Endothelial cell (in vitro differentiated cells): ENCODE measurements at places on chromosomes 4 and X.

- no peak for DNase-seq
Measured at GRCh38 chr4:141801558-141801957, 165.2 kb downstream of the IL15 start.

DNA sequence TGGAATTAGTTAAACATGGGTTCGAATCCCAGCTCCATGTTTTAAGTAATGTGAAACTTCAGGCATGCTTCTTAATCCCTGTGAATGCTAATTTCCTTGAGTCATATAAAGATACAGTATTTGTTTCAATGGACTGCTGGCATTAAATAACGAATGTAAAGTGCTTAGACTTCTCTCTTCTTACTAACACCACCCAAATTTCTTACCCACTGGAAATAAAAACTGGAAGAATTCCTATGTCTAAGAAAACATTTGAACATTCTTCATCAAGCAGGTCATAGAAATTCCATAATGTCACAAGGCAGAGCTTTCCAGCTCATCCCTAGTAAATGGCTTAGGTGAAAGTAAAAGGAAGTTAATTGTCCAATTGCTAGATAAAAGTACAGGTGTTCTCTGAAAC lies 172.5 kb downstream of the ANK2 start:
- no peak for DNase-seq

- no peak for DNase-seq
Measured at GRCh38 chr4:156915221-156915620, 56.4 kb downstream of the PDGFC start.

DNA sequence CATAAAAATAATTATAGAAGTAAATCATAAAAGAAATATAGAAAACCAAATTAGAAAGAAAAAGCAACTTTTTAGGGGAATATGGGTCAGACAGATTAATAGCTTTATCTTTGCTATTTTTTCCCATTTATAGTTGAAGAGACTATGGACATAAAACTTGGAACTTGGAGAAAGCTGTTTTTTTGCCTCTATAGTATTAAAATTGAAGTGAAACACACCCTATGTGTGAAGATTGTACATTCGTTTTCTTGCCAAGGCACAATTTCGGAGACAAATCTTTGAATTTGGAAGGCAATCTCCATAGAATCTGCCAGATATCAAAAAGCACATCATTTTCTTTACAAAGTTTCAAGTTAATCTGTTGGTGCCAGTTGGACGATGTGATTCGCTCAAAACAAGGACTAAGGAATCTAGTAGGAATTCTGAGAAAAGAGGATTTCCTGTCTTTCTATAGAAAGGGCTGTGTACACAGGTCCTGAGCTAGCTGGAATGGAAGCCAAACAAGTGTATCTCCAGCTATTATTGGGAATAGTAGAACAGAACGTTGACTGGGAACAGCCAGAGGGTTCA lies 156.3 kb downstream of the SLC7A11 start:
- DNase-seq = no peak

- DNase-seq = no peak
Measured at GRCh38 chr4:60737858-60738257, 462.3 kb upstream of the ADGRL3 start.

DNA sequence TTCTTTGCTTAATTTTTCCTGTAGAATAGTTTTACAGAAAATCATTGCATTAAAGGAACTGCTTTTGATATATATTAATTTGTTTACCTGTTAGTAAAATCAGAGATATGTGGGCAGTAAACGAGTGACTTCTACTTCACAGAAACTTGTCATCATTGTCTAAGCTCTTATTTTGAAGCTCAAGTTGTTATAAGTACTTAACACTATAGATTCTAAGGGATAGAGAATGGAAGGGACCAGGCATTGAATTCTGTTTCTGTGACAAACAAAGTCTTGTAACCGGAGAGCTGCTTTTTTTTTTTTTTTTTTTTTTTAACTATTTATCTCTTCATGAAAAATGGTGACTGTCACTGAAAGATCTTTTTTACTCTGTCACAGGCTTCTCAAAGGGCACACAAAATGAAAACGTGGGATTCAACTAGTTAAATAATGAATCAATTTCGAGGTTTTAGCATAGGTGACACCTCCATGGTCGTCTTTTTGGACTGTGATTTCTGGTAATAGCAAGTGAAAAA lies 14.4 kb downstream of the STK26 start:
- DNase-seq = no peak

DNA sequence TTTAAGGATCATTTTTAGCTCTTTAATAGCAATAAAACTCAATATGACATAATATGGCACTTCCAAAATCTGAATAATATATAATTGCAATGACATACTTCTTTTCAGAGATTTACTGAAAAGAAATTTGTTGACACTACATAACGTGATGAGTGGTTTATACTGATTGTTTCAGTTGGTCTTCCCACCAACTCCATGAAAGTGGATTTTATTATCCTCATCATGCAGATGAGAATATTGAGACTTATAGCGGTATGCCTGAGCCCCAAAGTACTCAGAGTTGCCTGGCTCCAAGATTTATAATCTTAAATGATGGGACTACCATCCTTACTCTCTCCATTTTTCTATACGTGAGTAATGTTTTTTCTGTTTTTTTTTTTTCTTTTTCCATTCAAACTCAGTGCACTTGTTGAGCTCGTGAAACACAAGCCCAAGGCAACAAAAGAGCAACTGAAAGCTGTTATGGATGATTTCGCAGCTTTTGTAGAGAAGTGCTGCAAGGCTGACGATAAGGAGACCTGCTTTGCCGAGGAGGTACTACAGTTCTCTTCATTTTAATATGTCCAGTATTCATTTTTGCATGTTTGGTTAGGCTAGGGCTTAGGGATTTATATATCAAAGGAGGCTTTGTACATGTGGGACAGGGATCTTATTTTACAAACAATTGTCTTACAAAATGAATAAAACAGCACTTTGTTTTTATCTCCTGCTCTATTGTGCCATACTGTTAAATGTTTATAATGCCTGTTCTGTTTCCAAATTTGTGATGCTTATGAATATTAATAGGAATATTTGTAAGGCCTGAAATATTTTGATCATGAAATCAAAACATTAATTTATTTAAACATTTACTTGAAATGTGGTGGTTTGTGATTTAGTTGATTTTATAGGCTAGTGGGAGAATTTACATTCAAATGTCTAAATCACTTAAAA lies 15.3 kb downstream of the ALB start:
- DNase-seq = no peak

DNA sequence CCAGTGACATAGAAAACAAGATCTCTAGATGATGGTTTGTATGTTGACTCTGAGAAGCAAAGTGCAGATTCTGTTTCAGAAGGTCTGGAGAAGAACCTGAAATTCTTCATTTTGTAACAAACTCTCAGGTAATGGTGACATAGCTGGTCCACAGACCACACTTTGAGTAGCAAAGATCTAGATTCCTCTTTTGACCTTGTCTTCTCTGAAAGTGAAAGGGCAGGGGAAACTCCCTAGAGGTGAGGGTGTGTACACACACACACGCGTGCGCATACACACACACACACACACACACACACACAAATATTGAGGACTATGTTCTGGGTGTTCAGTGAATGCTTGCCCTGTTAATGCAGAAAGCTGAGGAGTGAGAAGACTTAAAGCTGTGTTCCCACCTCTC lies 110.1 kb downstream of the NHSL2 start:
- DNase-seq = no peak

DNA sequence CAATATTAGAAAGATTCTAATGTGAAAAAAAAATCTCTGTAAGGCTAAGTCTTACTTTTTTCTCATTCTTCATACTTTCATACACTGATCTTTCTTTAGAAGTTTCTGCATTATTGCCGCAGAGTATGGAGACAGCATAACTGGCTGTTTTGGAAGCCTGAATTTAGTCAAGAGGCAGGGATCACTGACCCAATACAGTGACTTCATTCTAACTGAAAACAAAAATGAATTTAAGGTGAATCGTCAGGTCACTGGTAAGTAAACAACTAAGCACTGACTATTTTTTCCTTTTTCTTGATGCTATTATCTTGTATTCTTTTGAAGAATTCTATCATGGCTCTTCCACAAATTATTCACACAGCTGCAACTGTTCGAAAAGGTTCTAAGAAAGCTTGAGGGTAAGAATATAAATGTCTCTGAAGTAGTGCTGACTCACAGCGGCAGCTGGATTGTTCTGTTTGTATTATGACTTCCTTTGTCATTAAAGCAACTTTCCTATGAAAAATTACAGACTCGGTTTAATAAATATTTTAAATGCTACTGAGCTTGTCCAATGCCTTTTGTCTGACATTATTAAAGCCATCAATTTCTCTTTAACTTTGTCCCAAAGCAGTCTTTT lies 609.3 kb downstream of the FSTL5 start:
- no peak for DNase-seq

- DNase-seq = no peak
Measured at GRCh38 chr4:147580396-147580795, 36.8 kb upstream of the TMEM184C start.

DNA sequence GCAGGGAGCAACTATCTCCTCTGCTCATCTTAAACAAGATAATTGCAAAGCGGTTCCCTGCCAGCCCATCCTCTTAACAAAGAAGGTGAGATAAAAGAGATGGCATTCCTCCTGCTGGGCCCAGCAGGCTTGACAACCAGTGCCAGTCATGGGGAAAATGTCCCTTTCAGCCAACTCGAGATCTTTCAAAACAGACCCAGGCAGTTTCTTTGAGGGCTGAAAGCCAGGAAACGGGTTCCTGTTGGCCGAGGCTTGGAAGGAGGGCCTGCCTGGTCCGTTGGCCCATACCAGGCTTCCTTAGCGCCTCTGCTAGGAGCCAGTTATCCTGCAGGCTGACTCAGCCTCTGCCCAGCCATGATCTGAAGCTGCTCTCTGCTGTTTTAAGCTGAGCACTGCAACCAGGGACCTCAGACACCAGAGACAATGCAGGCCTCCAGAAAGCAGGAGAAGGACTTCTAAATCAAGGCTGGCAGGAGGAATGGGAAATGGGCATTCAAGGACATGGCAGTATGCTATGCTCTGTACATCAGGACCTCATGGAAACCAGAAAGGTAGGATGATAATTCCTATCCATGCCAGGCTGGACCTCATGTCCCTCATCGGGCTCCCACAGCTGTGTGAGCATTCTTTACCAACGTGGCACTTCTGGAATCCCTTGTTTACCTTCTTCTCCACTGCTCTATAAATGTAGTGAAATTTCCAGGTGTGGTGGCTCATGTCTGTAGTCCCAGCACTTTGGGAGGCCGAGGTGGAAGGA lies 42.4 kb upstream of the SLC2A9 start:
- DNase-seq = peak; percentile 54

GRCh38 chrX:20585782-20586181 lies 319.1 kb upstream of the RPS6KA3 start:
- DNase-seq = no peak

DNA sequence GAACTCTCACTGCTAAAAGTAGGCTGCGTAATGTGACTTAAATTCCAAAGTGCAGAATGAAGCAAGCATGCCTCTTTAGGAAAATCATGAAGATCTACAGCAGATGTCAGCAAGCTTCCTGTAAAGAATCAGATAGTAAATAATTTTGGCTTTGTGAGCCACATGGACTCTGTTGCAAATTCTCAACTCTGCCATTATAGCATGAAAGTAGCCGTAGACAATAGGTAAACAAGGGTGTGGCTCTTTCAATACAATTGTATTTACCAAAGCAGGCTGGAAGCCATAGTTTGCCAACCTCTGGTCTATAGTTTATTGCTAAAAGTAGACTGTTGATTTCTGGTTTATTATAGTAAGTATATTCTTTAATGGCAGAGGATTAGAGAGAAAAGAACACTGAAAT lies 80.3 kb upstream of the FAM9B start:
- no peak for DNase-seq

GRCh38 chr4:47830265-47831025 lies 7.4 kb downstream of the CORIN start:
- no peak for DNase-seq

DNA sequence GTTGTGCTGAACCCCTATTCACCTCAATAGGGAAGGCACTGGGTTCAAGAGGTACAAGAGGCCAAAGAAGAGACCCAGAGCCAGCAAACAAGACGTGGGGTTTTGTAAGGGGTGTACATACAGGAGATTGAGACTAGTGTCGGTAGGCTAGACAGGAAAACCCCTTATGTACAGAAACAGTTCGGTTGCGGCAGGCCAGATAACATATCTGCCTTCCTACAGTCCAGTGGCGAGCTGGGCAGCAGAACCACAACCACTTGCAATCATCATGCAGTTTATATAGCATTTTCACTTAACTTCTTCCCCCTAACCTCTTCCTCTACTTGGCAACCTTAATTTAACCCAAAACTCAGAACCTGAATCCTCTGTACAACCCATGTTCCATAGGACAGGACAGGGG lies 422.2 kb downstream of the PDHA2 start:
- no peak for DNase-seq

DNA sequence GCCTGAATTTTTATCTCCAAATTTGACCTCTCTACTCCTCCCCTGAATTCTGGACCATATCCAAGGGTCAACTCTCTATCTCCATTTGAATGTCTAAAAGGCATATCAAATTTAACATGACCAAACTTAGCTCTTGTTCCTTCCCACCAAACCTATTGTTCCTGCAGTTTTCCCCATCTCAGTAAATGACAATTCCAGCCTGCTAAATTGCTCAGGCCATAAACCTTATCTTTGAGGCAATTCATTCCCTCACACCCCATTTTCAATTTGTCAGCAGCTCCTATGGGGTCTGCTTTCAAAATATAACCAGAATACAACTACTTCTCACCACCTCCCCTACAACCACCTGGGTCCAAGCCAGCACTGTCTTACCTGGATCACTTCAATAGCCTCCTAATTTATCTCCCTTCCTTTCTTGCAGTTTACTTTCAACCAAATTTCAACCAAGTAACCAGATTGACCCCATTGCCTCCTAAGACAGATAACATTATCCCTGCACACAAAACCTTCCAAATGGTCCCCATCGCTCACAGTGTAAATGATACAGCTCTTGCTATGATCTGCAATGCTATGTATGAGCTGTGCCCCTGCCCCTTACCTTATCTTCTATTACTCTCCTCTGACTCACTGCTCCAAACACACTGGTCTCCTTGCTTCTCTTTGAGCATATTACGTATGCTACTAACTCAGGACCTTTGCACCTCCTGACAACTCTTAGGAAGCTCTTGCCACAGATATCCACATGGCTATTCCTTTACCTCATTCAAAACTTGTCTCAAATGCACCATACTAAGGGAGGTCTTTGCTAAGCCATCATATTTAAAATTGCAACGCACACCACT lies 66.0 kb downstream of the CAMK2D start:
- DNase-seq = no peak

DNA sequence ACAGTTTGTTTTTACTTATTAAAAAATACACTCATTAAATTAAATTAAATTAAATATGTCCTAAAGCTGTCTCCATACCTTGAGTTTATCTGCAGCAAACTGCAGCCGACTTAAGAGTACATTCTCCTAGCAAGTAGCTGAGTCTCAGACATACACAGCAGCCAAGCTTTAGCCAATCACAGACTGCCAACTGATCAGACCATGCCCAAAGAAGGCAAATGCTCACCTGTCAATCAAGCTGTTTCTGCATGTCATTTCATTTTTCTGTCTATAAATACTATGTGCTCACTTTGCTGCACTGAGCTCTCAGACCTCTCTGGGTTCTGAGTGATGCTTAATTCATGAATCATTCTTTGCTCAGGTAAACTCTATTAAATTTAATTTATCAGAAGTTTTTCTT lies 280.9 kb upstream of the EPHA5 start:
- DNase-seq = no peak
